ENCODE measurements at places on chromosomes 11 and 22.
A peak's percentile ranks its signal among the peaks of the same experiment; 100 is the strongest.

DNA sequence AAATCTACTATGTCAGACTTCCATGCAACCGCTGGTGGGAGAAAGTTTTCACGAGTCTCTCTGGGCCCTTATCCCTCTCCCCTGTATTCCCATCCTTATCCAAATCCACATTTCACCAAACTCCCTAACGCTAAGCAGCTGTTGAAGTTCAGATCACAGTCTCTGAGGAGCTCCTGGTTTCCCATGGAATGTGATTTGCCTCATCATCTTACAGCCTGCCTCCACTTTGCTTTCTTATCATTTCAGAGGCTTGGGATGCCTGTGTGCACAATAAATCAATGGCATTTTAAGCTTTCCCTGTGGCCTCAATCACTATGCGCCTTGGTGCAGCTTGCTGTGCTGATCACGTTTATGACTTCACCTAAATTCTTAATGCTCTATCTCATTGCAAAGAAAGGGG is 352.4 kb upstream of the FAT3 start:
- no peaks in the 10 kb centered on the region for H3K36me3 ChIP-seq
- no peaks in the 10 kb centered on the region for H3K4me1 ChIP-seq
- no peak overlapping the region for H3K27ac ChIP-seq
- no peaks in the 10 kb centered on the region for H3K27me3 ChIP-seq

GRCh38 chr22:40718250-40719204 is 39.2 kb downstream of the MCHR1 start:
- no peaks in the 10 kb centered on the region for H3K36me3 ChIP-seq
- H3K4me1 ChIP-seq = peaks cover 34% of the 10 kb centered on the region
- DNase-seq = no peak
- H3K27ac ChIP-seq = no peak overlapping the region
- H3K4me3 ChIP-seq = no peak overlapping the region

GRCh38 chr11:93505703-93506102 is 37.5 kb downstream of the SMCO4 start:
- no peak overlapping the region for H3K4me3 ChIP-seq
- H3K27me3 ChIP-seq = no peaks in the 10 kb centered on the region
- DNase-seq = no peak
- H3K36me3 ChIP-seq = no peaks in the 10 kb centered on the region

GRCh38 chr22:33873186-33873585 is 47.1 kb downstream of the LARGE1 start:
- no peak for DNase-seq
- no peaks in the 10 kb centered on the region for H3K36me3 ChIP-seq
- H3K4me1 ChIP-seq = peaks cover 47% of the 10 kb centered on the region
- H3K27ac ChIP-seq = no peak overlapping the region

- peaks cover 19% of the 10 kb centered on the region for H3K4me1 ChIP-seq
- no peaks in the 10 kb centered on the region for H3K27me3 ChIP-seq
- H3K36me3 ChIP-seq = no peaks in the 10 kb centered on the region
- H3K4me3 ChIP-seq = peak overlapping the region; percentile 23
- no peak overlapping the region for H3K27ac ChIP-seq
Measured at GRCh38 chr11:117546431-117547194, 219.0 kb downstream of the CEP164 start.

GRCh38 chr11:31449040-31449439 is 60.4 kb downstream of the IMMP1L start:
- no peak overlapping the region for H3K4me3 ChIP-seq
- H3K4me1 ChIP-seq = no peaks in the 10 kb centered on the region
- no peaks in the 10 kb centered on the region for H3K27me3 ChIP-seq
- no peak for DNase-seq

GRCh38 chr22:39279170-39279850 is 34.5 kb upstream of the PDGFB start:
- no peaks in the 10 kb centered on the region for H3K27me3 ChIP-seq
- DNase-seq = peak; percentile 45
- peaks cover 3% of the 10 kb centered on the region for H3K36me3 ChIP-seq

- no peak for DNase-seq
- H3K4me3 ChIP-seq = no peak overlapping the region
- H3K36me3 ChIP-seq = no peaks in the 10 kb centered on the region
Measured at GRCh38 chr11:102523887-102524286, 6.7 kb downstream of the MMP7 start.

DNA sequence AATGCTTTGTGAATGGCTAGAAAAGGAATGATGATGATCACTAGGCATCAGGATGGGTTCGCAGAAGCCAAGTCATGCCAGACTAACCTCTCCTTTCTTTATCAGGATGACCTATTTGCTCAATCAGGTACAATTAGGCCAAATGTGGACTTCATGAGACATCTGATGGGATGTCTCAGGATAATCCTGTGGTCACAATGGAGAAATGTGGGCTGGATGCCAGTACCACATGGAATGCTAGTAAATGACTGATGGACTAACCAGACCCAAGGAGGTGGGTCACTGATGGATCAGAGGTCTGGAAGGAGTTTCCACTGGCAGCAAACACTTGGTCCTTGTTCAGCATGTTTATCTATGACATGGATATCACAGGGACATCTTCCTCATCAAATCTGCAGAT is 94.8 kb upstream of the PHOX2A start:
- H3K4me3 ChIP-seq = no peak overlapping the region
- no peaks in the 10 kb centered on the region for H3K4me1 ChIP-seq
- no peak overlapping the region for H3K27ac ChIP-seq
- DNase-seq = no peak
- H3K36me3 ChIP-seq = no peaks in the 10 kb centered on the region

DNA sequence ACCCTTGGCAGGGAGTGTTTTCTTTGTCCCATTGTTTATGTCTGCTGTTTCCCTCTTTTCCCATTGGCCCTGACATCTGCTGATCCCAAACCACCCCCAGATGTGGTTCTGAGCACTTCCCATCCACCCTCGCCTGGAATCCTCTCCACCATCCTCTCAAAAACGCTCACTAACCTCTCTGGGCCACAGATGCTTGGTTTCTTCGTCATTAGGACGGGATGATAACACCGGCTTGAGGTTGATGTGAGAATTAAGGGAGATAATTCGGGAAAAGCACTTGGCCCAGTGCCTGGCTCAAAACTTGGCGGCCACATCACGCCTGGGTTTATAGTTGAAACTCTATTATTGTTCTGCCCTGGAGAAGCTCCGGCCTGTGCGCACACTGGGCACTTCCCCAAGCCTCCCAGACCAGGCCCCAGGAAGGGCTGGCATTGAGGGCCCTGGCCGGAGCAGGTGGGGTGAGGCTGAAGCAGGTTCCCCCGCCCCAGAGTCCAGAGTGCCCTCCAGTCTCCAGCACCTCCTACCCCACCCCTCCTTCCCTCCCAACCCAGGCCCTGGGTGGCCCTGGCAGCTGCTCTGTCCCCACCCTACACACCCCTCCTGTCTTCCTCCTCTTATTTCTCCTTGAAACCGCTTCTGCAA is 63.7 kb downstream of the CYTH4 start:
- H3K27me3 ChIP-seq = no peaks in the 10 kb centered on the region
- no peaks in the 10 kb centered on the region for H3K36me3 ChIP-seq
- peaks cover 3% of the 10 kb centered on the region for H3K4me1 ChIP-seq
- H3K27ac ChIP-seq = no peak overlapping the region

DNA sequence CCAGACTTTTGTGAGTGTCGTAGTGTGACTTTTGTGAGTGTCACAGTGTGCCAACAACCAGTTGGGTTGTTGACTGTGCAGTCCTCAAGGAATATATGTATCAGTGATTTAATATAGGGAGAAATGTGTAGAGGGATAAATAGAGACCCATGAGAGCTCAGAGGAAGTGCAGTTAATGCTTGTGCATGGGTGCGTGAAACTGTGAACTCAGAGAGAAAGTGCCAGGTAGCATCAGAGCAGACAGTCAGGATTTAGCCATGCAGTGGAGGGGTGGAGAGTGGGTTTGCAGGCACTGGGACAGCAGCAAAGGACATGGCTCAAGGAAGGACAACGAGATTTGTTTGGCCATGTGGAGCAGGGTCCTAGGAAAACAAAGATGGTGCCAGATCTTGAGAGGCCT is 33.6 kb downstream of the YWHAH start:
- H3K36me3 ChIP-seq = no peaks in the 10 kb centered on the region
- DNase-seq = no peak
- H3K4me3 ChIP-seq = no peak overlapping the region
- H3K27ac ChIP-seq = no peak overlapping the region

GRCh38 chr11:124839972-124840621 is 25.1 kb upstream of the ROBO3 start:
- no peak overlapping the region for H3K27ac ChIP-seq
- peak overlapping the region; percentile 57 for H3K4me3 ChIP-seq
- peaks cover 90% of the 10 kb centered on the region for H3K27me3 ChIP-seq

DNA sequence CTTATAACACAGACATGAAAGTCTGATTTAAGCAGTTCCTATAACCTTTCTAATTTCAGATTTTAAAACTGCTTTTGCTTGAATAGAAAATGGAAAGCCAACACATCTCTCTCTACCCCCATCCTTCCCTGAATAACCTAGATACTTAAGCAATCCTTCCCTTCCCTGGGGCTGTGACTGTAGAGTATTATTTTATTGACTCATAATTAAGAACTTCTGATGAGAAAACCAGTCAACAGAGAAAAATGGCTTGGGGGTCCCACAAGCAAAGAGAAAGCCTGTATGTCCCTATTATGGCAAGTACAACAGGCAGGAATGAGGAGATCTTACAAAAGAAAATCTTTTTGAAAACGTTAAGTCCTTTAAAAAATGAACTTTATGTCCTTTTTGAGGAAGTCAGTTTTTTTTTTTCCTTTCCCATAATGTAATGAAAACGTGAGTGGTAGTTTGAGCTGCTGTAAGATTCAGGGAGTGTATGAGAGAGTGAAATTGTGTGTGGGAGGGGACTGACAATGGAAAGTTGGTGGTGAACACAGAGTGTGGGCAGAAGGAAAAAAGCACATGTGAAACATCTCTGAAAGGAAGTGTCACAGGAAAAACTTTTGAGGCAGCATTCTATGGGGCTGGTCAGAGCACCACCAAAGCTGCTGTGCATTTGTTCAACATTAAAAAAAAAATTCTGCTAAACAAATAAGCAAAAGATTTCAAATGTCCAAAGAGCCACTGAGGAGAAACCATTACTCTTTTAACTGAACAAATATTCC is 154.6 kb downstream of the MAML2 start:
- no peak for DNase-seq
- H3K36me3 ChIP-seq = no peaks in the 10 kb centered on the region
- H3K27me3 ChIP-seq = no peaks in the 10 kb centered on the region
- no peak overlapping the region for H3K4me3 ChIP-seq
- peaks cover 36% of the 10 kb centered on the region for H3K4me1 ChIP-seq

- DNase-seq = no peak
- H3K36me3 ChIP-seq = no peaks in the 10 kb centered on the region
- no peak overlapping the region for H3K4me3 ChIP-seq
- H3K4me1 ChIP-seq = peaks cover 44% of the 10 kb centered on the region
- H3K27ac ChIP-seq = no peak overlapping the region
Measured at GRCh38 chr22:29081517-29082236, 8.8 kb downstream of the KREMEN1 start.

GRCh38 chr22:50105208-50106100 is 15.6 kb downstream of the MOV10L1 start:
- H3K4me1 ChIP-seq = no peaks in the 10 kb centered on the region
- no peak for DNase-seq
- H3K4me3 ChIP-seq = no peak overlapping the region
- no peak overlapping the region for H3K27ac ChIP-seq
- H3K36me3 ChIP-seq = no peaks in the 10 kb centered on the region

Measured in GM23338 (cell line).